Chondrocyte (in vitro differentiated cells): ENCODE measurements at places on chromosomes 6 and 20. TPM values are rescaled to one million over a fixed set of nuclear protein-coding genes. Genes with fewer than 3 reads are reported as not detected.

The NKAPL gene
- total RNA-seq: not detected in 3 replicates

The HLA-DMB gene
- total RNA-seq: not detected in 3 replicates

The DST gene
- 160 to 273 TPM (median 168 TPM) in 3 replicates for total RNA-seq

The KIAA0408 gene
- total RNA-seq: 0.45 to 1.2 TPM in 2 of 3 replicates, not detected in the other

DNA sequence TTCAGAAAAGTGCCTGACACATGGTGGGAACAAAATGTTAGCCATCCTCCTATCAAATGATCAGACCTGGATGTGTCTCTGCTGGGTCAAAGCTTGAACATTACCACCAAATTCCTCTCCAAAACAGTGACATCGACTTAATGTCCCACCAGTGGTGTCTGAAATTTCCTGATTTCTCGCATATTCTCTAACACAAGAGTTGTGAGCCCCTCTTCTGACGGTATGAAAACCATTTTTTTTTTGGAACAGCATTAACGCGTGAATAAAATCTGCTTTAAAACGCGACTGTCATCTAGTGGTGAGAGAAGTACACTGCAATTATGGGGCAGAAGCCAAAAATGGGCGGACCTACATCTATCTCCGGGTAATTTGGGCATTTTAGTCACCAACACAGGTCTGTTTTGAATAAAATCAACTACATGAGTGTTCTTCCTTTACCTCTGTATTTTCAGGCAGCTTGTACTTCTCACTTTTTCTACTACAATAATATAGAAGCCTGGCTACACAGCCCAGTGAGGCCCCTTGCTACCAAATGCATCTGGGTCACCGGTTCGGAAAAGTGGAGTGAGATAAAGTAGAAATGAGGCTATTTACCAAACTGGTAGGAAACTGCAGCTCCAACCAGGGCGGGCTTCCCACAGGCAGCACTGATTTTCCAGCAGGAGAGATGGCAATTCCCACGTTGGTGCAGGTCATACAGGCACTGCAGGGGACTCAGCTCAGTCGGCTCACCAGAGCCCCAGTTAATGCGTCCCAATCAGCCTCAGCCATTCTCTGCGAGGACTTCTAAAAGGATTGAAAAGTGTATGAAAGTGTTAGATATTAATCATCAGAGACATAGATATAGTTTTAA is 27.4 kb downstream of the MGME1 start:
- no peak for DNase-seq
- H3K36me3 ChIP-seq: no peaks in the 10 kb centered on the region
- peaks cover 32% of the 10 kb centered on the region for H3K4me1 ChIP-seq
- H3K4me3 ChIP-seq: no peak overlapping the region

DNA sequence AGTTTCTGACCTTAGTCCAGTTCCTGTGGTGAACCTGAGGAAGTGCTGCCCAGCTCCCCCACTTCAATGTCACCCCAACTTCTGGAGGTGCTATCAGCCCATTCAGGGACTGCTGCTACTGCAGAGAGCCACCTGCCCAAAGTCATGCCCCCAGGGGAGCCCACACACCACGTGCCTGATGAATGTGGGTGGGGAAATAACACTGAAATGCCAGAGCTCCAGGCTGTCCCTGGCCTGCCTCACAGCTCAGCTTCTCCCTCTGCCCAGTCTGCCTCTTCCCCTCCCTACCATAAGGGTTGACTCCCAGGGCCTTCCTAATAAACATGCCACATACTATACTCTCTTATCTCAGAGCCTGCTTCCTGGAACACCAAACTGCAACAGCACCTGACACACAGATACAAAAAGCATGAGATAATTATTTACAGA is 276.4 kb upstream of the MOCS1 start:
- peaks cover 24% of the 10 kb centered on the region for H3K27me3 ChIP-seq
- H3K27ac ChIP-seq: no peak overlapping the region
- H3K4me1 ChIP-seq: no peaks in the 10 kb centered on the region
- DNase-seq: no peak

DNA sequence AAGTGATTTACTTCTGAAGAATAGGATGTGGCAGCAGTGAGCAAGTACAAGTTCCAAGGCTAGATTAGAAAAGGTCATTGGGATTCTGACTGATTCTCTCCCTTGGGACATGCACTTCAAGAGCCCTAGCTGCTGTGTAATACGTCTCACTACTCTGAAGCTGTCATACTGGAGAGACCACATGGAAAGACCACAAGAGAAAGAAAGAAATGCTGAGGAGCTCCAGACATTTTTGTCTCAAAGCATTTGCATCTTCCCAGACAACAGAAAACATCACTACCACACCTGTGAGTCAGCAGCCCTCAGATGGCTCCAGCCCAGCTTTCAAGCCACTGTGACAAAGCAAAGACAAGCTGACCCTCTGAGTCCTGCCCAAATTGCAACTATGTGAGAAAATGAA is 20.7 kb downstream of the TENT5A start:
- H3K36me3 ChIP-seq: peaks cover 7% of the 10 kb centered on the region
- peaks cover 5% of the 10 kb centered on the region for H3K4me1 ChIP-seq
- H3K27me3 ChIP-seq: no peaks in the 10 kb centered on the region
- H3K27ac ChIP-seq: no peak overlapping the region
- no peak for DNase-seq
